ENCODE measurements at places on chromosomes 5 and 9.

DNA sequence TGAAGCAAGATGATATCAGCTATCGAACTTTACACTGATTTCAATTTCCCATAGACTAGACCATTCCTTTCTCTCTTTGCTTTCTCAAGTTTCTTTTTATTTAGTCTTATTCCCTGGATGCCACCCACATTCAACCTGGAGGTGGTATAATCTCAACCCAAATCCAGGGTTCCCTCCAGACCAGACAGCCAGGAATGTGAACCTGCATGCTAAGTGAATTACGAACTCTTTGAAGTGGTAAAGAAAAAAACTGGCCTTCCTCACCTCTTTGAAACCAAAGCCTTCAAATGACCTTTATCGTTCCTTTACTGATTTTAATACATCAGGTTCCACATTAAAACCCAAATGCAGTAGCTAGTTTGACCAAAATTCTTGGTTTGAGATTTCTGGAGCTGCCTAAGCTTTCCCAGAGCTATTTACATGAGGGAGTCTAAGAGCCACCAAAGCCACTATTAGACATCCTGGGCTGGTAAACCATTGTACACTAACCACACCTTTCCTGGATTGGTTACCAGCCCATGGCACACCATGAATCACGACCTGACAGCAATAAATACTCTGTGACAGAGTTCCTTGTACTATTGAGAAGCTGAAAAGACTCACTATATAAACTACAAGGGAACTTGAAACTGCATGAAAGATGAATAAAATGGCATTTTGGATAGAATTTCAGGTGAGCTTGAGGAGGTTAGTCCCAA, 323.7 kb downstream of the ADAMTS6 start:
- no peak for DNase-seq

DNA sequence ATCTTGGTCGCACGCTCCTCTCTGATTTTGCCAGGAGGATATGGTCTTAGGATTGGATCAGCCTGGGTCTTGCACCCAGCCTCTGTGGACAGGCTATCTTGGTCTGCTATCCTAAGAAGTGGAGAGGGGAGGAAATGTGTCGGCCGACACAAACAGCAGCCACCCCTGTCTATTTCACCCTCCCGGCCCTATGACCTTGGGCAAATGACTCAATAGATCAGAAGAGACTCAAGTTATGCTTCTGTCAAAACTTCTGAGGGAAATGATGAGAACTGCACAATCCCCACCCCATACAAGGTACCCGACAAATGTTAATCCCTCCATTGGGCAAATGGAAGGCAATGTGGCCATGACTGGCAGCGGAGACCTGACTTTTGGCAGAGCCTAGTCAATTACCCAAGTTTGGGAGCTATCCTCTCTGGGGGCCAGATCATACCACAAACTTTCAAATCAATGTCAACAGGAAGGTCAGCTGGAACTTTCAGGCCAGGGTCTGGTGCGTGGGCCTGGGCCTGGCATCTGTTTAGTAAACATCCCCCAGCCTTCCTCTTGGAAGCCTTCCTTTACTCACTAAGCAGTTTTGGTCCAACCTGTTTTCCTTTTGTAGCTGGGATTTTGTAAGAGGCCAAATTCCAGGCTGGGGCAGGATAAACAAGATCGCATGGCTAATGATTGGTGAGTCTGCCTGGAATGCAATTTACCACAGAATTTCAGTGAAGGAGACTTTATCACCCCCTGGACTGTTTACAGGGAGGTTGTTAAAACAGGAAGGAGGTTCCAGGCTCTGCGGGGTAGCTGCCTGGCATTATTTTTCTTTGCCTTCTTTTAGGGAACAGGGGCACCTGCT, 64.2 kb upstream of the CPEB4 start:
- DNase-seq = no peak

GRCh38 chr5:41252036-41252435, 38.7 kb upstream of the C6 start:
- no peak for DNase-seq

GRCh38 chr9:114005371-114006154, 72.5 kb downstream of the AMBP start:
- peak; percentile 14 for DNase-seq

DNA sequence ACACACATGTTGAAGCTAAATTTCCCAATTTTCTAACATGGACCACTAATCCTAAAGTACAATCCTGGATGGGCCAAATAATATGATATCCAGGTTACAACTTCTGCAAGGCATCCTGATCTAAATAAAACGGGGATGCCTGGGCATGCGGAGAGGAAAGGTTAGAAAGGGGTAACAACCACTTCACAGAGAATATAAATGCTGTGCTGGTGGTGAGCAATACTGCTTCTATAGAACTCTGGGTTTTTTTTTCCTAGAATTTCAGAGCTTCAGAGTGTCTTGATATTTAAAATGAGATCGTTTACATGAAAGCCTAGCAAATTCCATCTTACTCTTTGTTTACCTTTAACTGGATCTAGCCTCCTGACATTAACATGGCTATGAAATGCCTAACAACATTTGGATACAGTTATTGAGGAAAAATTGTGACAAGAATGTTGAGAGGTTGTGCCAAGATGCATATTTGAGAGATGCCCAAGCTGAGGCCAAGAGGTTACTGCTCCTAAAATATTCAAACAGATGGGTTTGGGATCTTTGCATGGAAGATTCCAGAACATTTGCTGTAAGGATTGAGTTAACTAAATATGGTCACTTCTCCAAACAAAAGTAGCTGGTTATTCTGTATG, 22.4 kb downstream of the TNFAIP8 start:
- DNase-seq = no peak

DNA sequence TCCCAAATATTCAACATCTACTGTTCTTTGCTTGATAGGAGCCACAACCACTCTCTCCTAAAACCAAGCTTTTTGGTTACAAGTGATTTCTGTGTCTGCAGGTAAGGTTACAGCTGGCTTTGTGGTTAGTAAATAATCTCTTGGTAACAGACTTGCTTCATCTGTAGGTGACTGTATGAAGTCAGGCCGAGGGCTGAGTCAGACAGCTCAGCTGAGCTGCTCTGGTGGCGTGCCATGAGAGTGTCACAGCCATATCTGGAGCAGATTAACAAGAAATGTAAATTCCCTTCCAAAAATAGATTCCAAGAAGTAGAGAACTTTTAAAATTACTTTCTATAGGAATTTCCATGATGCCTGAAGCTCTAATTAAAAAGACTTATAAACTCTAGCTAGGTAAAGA, 23.7 kb upstream of the TAS2R1 start:
- DNase-seq = no peak

DNA sequence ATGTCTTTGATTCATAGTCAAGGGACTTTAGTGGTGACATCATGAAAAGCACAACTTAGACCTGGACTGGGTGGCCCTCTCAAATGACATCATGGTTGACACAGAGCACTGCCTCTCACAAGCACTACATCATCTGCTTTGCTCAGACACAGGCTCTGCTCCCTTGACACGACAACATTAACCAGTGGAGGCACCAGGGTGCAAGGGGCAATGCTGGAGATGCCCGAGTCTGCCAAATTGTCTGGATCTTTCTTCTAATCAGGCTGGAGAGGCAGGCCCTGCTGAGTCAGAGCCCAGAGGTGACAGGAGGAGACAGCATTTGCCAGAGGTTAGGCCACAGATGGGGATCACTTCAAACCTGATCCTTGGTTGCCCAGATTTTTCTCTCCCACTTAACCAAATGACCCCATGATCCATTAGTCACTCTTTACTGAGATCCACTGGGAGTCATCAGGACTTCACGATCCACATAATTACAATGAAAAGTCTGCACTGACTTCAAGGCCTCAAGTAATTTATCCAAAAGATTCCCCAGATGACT, 174.4 kb downstream of the SLIT3 start:
- no peak for DNase-seq

GRCh38 chr5:41243558-41243957, 30.2 kb upstream of the C6 start:
- DNase-seq = no peak

GRCh38 chr5:91367908-91368648, 15.0 kb downstream of the ARRDC3 start:
- no peak for DNase-seq

- DNase-seq = no peak
Observed at GRCh38 chr9:18622186-18622836, 148.4 kb downstream of the ADAMTSL1 start.

DNA sequence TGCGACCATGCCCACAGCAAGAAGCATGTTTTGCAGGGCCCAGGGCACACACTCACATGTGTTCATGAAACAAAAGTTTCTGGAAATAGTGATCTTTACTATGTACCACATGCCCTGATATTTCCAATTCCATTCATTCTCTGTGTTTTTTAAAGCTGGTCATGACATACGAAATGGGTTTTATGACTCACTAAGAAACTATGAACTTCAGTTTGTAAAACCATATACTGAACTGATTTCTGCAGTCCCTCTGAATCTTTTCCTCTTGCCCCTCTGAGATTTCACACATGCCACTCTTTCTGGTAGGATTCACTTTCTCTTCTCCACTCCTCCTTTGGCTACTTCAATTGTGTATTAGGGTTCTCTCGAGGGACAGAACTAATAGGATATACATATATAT, 416.1 kb upstream of the TRPC7 start:
- no peak for DNase-seq

DNA sequence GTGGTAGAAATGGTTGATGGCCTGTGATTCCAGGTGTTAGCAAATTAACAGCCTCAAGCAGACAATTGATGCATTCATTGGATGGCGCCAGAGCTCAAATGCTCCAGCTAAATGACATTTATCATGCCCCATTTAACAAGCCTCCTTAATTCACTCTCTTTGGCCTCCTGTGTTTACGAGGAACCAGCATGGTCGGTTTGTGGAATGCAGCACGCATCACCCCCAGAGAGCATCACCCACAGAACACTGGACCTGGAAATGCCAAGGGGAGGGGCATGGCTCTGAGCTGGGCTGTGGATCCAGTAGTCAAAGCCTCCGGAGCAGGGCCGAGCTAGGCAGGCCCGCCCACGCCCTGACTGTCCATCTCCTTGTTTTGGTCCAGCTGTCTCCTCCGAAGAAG, 434.0 kb downstream of the GADD45G start:
- no peak for DNase-seq

DNA sequence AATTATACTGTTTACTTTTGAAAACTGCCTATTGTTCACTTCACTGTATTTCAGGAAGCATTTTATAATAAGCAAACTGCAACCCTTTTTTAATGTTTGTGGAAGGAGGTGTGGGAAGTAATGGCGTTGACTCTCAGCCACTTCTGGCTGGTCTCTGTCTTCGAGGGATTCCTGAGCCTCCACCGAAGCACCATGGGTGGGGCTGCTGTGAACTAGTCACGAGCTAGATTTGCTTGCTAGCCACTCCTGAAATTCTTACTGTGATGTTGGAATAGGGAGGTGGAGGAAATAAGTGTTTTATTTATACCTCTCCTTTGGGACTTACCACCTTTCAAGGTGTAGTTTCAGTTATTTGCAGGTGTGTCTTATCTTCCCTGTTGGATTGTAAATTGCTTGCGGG, 26.8 kb downstream of the PIP5K1B start:
- no peak for DNase-seq

DNA sequence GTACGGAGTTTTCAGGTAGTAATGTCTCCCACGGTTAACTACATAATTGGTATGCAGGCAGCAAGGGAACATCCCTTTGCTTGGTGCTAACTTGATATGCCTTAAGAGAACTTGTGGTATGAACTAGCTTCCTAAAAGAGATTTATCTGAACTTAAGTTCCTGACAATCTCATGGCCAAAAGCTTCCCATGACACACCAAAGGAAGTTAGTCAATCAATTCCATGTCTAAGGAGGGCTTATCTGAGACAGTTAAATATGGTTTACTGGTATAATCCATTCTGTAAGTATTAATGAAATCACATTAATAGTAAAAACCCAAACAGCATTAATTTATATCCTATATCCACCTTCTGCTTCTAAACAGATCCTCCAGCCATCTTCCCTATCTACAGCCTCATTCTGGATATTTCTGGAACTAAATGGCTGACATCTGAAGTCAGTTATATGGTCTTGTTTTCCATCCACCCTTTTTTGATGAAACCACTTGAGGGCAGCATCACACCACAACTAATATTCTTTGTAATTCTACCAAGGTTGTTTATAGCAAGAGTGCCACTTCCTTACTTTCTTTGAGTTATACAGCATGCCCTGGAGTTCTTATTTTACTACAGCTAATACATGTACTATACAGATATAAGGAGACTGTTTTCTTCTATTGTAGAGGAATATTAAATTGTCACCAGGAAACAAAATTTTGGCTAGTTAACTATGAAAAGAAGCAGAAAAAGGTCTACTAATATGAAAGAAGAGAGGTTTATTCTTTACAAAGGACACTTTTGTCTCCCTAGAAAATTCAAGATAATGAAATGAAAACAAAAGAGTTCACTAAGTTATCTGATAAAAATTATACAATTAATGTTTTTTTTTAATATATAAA, 34.7 kb downstream of the SHOC1 start:
- peak; percentile 54 for DNase-seq

- no peak for DNase-seq
Observed at GRCh38 chr5:17896605-17897004, 262.3 kb downstream of the TAF11L14 start.

DNA sequence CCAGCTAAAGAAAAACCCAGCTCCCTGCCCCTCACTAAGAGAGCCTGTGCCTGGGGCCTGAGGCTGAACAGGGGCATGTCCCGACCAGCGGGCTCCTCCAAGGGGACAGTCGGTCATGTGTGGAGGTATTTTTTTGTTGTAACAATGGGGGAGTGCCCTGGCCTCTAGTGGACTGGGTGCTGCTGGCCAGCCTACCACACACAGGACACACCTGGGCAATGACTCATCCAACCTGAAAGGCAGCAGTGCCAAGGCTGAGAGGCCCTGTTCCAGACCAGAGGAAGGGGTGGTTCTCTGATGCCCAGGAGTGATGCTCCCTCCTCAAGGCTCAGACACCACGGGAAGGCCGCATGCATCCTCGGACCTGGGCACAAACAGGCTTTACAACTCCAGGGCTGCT, 181.5 kb downstream of the OLFM1 start:
- DNase-seq = no peak

- DNase-seq = no peak
Observed at GRCh38 chr5:130065617-130066016, 161.4 kb downstream of the CHSY3 start.

- no peak for DNase-seq
Observed at GRCh38 chr9:114936581-114936980, 6.2 kb upstream of the TNFSF8 start.

DNA sequence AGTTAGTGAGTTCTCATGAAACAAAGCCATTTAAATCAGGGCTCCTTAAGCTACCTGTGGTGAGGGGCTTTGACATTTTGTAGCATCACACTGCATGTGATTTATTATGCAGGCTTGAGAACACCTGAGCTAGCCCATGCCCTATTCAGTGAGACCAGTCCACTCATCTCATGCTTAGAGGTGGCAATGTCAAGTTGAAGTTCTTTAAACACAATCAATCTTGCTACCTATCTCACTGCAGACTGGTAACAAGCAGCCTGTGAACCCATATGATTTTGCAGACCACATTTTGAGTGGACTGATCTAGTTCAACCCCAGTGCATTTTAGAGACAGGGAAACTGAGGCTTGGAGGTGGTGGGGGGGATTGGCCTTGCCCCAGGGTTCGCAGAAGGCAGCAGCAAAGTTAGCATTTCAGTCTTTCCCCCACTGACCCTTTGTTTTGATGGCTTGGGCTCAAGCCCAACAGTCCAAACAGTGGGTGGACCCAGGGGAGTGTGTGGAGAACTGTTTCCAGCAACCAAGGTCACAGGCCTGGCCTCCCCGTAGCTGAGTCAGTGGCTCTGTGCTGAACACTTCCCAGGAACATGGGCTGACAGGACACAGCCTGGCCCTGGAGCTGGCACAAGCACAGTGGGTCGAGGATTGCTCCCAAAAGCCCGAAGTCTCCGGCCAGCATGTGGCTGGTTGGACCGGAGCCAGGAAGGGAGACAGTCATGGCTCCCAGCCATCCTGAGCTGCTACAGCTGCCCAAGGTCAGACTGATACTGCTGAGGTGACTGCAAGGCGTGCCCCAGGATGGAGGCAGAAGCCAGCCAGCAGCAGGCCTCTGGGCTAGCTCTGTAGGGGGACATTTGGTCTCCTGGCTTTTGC, 95.3 kb downstream of the RGS3 start:
- DNase-seq = no peak

Data from stimulated activated CD8-positive, alpha-beta memory T cell treated with anti-CD3 and anti-CD28 coated beads, Interleukin-4, amount 100 ng/mL, for 48 hours (primary cell).